DMS53 (cell line): ENCODE measurements at places on chromosomes 3 and 15.
A peak's percentile ranks its signal among the peaks of the same experiment; 100 is the strongest.

DNA sequence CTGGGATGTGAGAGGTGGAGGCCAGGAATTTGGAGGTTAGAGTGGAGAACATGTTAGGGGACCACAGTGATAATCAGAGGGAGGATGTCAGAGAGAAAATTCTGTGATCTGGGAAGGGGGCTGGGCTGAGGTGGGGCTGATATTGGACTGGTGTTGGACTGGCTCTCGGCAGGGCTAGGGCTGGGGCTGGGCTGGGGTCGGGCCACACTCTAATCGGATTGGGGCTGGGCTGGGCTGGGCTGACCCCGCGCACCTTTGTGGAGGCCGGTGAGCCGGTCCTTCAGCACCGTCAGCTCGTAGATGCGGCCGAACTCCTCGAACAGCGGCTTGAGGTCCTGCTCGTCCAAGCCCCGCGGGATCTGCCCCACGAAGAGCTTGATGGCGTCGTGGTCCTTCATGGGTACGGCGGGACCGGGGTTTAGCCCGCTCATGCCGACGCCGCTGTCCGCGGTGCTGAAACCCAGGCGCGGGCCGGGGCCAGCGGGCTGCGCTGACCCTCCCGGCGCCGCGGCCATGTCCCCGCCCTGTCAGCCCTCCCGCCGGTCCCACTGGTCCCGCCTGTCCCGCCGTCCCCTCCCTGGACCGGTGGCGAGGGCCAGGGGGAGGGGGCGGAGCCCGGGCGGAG is 485 bp downstream of the CELF6 start:
- DNase-seq: peak; percentile 89

DNA sequence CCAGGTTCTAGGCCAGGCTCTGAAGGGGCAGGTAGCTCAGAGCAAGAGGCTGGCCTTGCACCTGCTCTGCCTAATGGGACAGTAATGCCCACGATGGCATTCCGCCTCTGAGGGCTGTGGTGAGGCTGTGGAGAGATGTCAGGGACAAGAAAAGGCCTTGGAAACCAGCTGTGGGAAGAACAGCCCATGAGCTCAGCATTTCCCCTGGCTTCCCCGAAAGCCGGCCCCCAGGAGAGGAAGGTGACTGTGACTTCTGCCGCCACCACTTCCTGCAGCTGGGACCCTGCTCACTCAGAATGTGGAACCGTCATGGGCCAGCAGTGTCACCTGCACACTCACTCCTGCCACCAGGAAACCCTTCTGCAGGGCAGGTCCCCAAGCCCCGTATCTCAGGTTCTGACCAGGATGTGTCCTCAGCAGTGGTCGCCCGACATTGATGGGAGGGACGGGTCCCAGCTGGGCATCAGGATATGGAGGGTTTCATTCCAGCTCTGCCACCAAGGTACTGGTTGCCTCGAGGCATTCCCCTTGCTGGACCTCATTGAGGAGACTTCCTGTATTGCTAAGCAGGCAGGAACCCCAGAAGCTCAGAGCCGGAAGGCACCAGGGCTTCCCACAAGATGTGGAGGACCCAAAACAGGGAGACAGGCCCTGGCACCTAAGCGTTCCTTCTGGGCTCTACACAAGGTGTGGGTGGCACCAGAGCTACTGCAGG is 30.7 kb downstream of the SEMA7A start:
- peak; percentile 43 for DNase-seq

DNA sequence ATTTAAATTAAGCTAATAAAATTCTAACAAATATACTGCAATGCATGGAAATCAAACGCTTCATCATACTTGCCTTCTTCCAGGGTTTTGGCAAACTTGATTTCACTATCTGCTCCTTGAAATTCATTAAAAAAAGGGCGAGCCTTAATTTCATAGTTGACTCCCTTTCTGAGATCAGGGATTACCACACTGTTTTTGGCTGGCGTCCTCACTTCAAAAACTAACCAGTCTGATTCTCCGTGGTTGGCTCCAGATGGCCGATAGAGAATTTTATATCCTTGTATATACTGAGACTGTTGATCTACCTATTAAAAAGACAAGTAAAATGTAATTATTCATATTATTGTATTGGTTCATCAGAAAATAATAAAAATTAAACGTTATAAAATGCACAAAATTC is 1106.8 kb downstream of the ROBO1 start:
- DNase-seq: no peak

- no peak for DNase-seq
Observed at GRCh38 chr3:27978440-27978839, 256.3 kb upstream of the EOMES start.

GRCh38 chr15:84725001-84725491 is 9.1 kb upstream of the SEC11A start:
- no peak for DNase-seq

DNA sequence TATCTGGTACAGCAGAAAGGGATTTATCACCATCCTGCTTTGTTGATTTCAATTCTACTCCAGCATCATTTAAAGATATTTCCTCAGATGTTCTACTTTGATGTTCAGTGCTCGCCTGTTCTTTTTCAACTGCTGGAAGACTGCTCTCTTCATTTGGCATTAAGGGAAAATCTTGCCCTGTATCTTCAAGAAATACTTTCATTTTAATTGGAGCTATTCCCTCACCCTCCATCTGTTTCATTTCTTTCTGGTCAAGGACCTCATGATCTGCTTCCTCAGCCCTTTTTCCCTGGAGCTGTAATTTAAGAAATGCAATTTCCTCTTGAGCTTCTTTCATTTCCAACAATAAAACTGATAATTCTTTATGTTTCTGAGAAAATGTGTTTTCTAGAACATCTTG is 37.8 kb upstream of the HCLS1 start:
- no peak for DNase-seq

GRCh38 chr15:42498212-42499068 is 3.0 kb downstream of the SNAP23 start:
- DNase-seq: no peak

DNA sequence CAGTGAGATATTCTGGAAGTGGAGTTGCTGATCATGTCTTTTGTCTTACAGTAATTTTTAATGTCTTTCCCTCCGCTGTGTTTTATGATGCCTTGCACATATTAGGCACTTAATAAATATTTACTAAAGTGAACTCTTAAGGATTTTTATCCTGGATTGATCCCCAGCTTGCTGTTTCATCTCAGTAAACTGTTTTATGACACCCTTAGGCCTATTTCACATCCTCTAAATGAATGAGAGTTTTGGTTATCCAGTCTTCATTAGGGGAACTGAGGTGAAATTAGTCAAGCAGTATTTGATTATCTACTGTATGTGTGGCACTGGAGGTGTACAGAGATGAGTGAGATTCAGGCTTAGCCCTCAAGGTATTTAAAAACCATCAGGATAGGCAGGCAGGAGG is 19.8 kb downstream of the CHCHD6 start:
- no peak for DNase-seq
